Immature natural killer cell (primary cell): ENCODE measurements at places on chromosomes 2 and 18.

DNA sequence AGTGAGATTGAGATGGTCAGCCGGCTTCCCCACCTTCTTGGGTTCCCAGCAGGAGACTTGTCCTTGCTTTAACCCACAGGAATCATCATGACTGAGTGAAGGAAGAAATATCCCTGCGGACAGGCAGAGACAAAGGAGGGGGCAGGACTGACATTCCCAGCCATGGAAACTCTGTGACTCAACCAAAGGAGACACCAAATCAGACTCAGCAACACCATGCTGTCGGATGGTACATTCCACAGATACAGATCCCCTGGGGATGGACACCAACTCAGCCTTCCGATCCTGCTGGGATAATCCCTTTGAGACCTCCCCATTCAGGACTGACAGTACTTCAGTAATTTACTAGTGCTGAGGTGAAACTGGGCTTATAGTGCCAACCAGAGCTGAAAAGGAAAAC is 518.3 kb downstream of the XIRP2 start:
- DNase-seq, result no peak

GRCh38 chr2:46076251-46076650 is 221.0 kb upstream of the EPAS1 start:
- no peak for DNase-seq

GRCh38 chr18:39746201-39746600 is 2180.6 kb upstream of the CELF4 start:
- DNase-seq, result no peak

- no peak for DNase-seq
These were observed 13.7 kb upstream of the TTC39C start for GRCh38 chr18:24000613-24001490.

DNA sequence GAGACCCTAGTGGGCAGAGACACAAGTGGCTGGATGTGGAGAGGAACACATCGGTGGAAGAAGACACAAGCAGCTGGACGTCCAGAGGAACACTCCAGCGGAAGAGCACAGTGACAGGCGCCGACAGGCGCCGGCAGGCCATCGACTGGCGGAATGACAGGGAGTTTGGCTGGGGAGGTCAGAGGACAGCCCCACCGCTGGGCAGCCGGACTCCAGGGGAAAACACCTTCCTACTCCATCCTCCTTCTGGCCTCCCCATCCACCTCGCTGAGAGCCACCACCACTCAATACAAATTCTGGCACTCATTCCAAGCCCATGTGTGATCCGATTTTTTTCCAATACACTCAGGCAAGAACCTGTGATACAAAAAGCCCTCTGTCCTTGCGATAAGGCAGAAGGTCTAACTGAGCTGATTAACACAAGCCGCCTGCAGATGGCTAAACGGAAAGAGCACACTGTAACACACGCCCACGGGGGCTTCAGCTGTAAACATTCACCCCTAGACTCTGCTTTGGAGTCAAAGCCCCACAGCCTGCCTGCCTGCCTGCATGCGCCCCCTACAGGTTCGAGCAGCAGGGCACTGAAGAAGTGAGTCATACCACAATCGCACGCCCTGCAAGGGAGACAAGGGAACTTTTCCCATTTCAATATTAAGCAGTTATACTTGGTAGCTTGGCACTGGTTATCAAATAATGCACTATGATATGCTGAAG is 50.2 kb upstream of the LRP1B start:
- no peak for DNase-seq
